Iris pigment epithelial cell (primary cell): ENCODE measurements at places on chromosomes 13 and 19.

DNA sequence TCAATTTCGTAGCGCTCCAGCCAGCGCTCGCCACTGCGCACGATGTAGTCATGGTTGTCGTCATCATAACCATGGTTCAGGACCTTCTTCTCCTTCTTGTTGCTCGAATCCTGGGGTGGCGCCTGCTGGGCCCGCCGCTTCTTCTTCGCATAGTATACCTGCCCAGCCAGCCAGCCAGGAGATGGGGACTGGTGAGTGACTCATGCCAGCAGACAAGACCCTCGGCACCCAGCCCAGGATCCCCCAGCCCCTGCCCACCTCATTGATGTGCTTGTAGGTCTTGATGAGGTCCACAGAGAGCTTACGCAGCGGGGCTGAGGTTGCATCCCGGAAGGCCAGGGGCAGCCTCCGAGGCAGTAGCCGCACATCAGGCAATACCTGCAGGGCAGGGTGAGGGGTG lies 3.6 kb downstream of the DYRK1B start:
- DNase-seq, result no peak

- peak; percentile 99 for DNase-seq
These were observed 166.1 kb upstream of the MYO16 start for GRCh38 chr13:108463340-108463739.

- DNase-seq, result peak; percentile 49
These were observed 238.0 kb downstream of the LHFPL6 start for GRCh38 chr13:39364947-39365468.

GRCh38 chr13:27601803-27602202 lies 18.5 kb downstream of the LNX2 start:
- DNase-seq, result no peak
